ENCODE measurements at places on chromosomes 6 and 20. TPM values are rescaled to one million over a fixed set of nuclear protein-coding genes. Genes with fewer than 3 reads are reported as not detected.
A peak's percentile ranks its signal among the peaks of the same experiment; 100 is the strongest.

DNA sequence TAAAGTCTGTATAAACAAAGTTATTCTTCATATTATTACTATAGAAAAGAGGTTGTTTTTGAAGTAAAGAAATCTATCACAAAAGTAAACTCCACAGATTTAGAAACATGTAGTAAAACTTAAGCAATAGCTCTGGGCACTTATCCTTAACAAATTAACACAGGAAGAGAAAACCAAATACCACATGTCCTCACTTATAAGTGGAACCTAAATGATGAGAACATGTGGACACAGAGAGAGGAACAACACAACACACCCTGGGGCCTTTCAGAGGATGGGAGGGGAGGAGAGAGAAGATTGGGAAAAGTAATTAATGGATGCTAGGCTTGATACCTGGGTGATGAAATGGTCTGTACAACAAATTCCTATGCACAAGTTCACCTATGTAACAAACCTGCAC lies 57.2 kb downstream of the C6orf58 start:
- H3K4me1 ChIP-seq = no peaks in the 10 kb centered on the region
- H3K4me3 ChIP-seq = no peak overlapping the region
- DNase-seq = no peak
- H3K27me3 ChIP-seq = peaks cover 3% of the 10 kb centered on the region

DNA sequence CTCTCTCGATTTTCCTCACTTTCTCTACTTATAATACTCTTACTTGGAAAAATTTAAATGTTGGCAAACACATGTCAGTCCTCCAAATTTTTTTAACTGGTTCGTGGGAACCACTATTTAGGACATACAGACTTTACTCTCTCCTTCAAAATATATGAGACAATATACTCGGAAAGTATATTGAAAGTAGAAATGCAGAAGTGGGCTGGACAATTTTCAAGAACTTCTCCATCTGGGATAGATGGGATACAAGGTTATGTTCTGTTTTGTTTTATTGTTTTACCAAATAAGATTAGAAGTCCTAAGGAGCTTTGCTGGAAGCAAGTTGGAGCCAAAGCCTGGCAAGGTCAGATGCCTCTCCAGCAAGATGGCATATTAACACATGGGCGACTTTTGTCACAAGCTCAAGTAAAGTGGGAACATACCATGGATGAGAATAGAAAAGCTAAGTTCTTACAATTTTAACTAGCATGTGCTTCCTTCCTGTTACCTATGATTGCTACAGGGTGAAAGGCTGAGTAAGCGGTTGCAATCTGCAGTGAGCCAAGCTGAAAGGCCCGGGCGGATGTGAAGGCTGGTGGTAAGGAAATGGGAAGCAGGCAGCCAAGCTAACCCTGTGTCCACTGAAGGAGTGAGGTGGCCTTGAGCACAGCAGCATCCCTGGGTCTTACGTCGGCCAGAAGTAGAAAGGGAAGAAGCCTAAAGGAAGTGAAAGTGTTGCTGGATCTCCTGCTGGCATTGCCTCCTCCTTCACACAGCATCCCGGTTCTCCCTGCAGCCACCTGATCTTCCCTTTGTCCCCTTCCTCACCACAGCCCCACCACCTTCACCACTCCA lies 7.1 kb downstream of the MAP3K5 start:
- no peak overlapping the region for H3K4me3 ChIP-seq
- peaks cover 3% of the 10 kb centered on the region for H3K4me1 ChIP-seq
- H3K27ac ChIP-seq = no peak overlapping the region
- no peak for DNase-seq
- no peaks in the 10 kb centered on the region for H3K36me3 ChIP-seq

DNA sequence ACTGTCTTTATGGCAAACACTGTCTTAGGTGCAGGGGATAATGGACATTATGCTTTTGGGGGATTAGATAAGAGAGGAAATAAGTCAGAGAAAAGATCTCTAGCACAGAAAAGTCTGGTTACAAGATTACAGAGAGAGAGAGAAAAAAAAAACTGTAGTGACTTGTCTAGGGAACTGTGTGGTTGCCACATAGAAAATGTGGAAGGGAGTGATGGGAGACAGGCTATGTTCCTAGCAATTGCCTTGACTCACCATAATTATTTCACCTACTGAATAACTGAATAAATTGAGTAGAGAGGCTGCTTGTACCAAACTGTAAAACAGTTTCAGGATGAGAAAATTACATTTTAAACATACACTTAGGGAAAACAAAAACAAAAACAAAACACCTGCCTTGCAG lies 229.7 kb downstream of the LAMA2 start:
- H3K4me3 ChIP-seq = no peak overlapping the region
- DNase-seq = no peak
- H3K27me3 ChIP-seq = no peaks in the 10 kb centered on the region
- H3K4me1 ChIP-seq = no peaks in the 10 kb centered on the region
- no peak overlapping the region for H3K27ac ChIP-seq

The ID4 gene
- 63.6 TPM for total RNA-seq

- H3K4me3 ChIP-seq = no peak overlapping the region
- H3K4me1 ChIP-seq = no peaks in the 10 kb centered on the region
These were observed 142.3 kb downstream of the UNC5CL start for GRCh38 chr6:40896696-40897095.

- H3K27ac ChIP-seq = no peak overlapping the region
- no peaks in the 10 kb centered on the region for H3K27me3 ChIP-seq
- no peak for DNase-seq
- H3K36me3 ChIP-seq = no peaks in the 10 kb centered on the region
These were observed 251.8 kb upstream of the OPRM1 start for GRCh38 chr6:153787341-153787606.

- H3K4me3 ChIP-seq = no peak overlapping the region
- H3K36me3 ChIP-seq = no peaks in the 10 kb centered on the region
- no peak overlapping the region for H3K27ac ChIP-seq
- no peak for DNase-seq
These were observed 115.5 kb downstream of the DOK5 start for GRCh38 chr20:54590856-54591255.

- DNase-seq = no peak
- no peak overlapping the region for H3K27ac ChIP-seq
These were observed 222.4 kb upstream of the MYLIP start for GRCh38 chr6:15906420-15907016.

- no peak overlapping the region for H3K4me3 ChIP-seq
- no peaks in the 10 kb centered on the region for H3K4me1 ChIP-seq
These were observed 234.3 kb downstream of the PACRG start for GRCh38 chr6:162962093-162962492.

GRCh38 chr6:52518279-52518945 lies 58.4 kb downstream of the TRAM2 start:
- H3K4me3 ChIP-seq = no peak overlapping the region
- H3K36me3 ChIP-seq = no peaks in the 10 kb centered on the region
- H3K27ac ChIP-seq = peak overlapping the region; percentile 28
- peaks cover 3% of the 10 kb centered on the region for H3K4me1 ChIP-seq
- H3K27me3 ChIP-seq = no peaks in the 10 kb centered on the region

- no peak overlapping the region for H3K4me3 ChIP-seq
- H3K27me3 ChIP-seq = no peaks in the 10 kb centered on the region
- H3K36me3 ChIP-seq = no peaks in the 10 kb centered on the region
- H3K4me1 ChIP-seq = no peaks in the 10 kb centered on the region
- H3K27ac ChIP-seq = no peak overlapping the region
- DNase-seq = no peak
These were observed 40.8 kb upstream of the NXT1 start for GRCh38 chr20:23309781-23310180.

All from prostate gland (tissue), 2 donors.